HCT116 (cell line): ENCODE measurements at places on chromosomes 16 and 17.

- DNase-seq = no peak
Measured at GRCh38 chr16:2084895-2085625, 37.3 kb downstream of the TSC2 start.

GRCh38 chr17:8846768-8847211 lies 20.7 kb downstream of the PIK3R6 start:
- DNase-seq = peak; percentile 67

GRCh38 chr16:50627419-50627818 lies 53.7 kb downstream of the SNX20 start:
- no peak for DNase-seq

GRCh38 chr16:63925221-63925620 lies 1196.6 kb downstream of the CDH11 start:
- no peak for DNase-seq

GRCh38 chr16:27455700-27456099 lies 53.7 kb downstream of the IL21R start:
- DNase-seq = no peak
